ENCODE measurements at places on chromosomes 4 and X.

DNA sequence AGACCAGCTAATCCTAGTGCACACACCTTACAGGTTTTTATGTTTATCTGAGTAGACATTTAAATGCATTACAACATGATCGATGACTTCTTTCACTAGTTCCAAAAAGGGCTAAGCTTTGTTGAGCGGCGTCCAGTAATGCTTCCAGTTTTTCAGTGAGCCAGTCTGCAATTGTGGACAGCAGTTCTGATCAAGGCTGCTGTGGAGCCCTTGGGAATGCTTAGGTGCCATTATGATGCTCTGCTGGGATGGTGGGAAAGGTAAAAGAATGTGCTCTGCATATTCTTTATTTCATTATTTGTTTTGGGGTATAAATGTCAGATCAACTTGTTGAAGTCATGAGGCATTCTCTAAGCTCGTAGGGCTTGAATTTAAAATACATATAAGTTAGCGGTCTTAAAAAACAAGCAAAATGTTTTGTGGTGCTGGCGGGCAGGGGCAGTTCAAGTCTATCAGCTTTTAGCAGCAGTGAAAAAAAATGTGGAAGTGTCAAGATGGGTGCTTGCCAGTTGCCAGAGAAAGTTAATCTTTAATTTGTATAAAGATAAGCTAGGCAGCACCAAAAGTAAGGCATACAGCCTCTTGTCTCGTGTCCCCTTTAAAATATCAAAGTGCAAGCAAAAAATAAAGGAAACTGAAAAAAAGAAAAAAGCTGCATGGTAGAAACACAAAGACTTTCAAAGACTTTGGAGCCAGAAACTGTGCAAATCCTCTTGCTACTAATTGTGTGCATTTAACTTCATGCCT lies 5.8 kb downstream of the MID1IP1 start:
- DNase-seq, result no peak

GRCh38 chr4:168852387-168852786 lies 157.7 kb downstream of the CBR4 start:
- no peak for DNase-seq

- no peak for DNase-seq
These were observed 178.4 kb upstream of the GPRIN3 start for GRCh38 chr4:89486042-89486441.

DNA sequence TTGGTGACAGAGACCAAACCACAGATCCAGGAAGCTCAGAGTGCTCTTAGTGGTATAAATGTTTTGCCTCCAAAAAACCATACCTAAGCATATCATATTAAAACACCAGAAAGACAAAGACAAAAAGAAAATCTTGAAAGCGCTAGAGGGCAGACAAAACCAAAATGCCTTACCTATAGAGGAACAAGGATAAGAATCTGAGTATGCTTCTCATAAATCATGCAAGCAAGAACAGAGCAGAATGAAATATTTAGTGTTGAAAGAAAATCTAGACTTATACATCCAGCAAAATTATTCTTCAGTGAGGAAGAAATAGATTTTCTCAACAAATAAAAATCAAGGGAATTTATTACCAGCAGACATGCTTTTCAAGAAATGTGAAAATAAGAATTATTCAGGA lies 941.0 kb upstream of the INTU start:
- no peak for DNase-seq

GRCh38 chrX:103919270-103919637 lies 43.2 kb upstream of the TMSB15B start:
- peak; percentile 25 for DNase-seq

- no peak for DNase-seq
These were observed 137.5 kb downstream of the CPE start for GRCh38 chr4:165516281-165516833.

DNA sequence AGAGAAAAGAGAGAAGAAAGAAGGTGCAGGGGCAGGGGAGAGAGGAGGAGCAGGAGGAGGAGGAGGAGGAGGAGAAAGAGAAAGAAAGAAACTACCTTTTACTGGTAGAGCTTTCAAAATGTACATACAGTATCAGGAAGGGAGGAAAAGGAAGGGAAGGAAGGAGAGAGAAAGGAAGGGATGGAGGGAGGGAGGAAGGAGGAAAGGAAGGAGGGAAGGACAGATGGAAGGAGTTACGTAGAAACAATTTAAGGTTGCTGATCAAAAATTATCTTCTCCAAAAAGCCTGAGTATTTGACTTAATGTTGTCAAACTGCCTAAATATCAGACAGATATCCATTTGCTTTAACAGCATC lies 13.4 kb downstream of the TBC1D9 start:
- no peak for DNase-seq

DNA sequence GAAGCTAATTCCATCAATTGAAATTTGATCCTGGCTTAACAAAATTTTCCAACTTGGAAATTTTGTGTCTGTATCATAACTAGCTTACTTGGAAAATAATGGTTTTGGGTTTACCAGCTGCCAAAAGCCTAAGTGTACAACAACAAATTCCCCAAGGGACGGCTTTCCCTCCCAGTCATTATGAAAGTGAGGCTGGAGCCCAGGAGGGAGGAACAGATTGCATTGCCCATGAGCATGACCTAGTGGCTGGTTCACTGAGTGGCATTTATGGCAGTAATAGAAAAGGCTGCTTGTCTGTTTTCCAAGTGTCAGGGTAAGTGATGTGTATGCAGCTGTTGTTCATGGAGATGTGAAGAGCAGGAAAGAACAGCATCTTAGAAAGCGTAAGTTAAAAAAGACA lies 70.8 kb upstream of the HHIP start:
- DNase-seq, result no peak

DNA sequence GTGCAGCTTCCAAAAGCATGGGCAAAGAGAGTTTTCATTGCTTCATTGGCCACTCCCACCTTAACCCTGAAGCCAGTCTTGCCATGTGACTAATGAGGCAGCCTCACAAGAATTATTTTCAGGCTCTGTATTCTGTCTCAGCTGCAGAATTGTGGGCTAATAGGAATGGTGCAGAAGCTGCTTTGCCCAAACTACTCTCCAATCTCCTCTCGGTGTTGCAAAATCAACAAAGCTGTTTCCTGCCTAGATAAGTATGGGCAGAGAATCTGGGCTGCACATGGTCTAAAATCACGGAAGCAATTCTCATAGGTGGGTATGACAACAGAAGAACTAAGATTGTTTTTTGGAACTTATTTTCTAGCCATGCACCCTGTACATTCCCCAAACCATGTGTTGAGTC lies 31.4 kb downstream of the PPP1R2C start:
- no peak for DNase-seq

DNA sequence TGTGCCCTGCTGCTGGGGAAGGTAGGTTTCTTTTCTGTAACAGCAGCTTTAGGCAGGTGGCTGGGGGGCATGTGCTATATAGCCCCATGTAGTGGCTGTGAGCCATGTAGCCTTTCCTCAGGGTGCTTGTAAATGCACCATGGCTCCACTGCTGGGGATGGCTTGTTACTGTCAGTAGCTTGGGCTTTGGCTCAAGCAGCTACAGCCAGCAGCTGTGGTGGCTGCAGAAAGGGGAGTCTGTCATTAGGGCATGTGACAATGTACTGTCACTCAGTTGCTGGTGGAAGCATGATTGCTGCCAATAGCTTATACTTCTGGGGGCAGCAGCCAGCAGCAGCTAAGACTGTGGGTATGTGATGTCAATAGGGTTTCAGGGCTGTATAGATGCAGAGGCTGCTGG lies 33.9 kb upstream of the DDIT4L start:
- DNase-seq, result no peak

DNA sequence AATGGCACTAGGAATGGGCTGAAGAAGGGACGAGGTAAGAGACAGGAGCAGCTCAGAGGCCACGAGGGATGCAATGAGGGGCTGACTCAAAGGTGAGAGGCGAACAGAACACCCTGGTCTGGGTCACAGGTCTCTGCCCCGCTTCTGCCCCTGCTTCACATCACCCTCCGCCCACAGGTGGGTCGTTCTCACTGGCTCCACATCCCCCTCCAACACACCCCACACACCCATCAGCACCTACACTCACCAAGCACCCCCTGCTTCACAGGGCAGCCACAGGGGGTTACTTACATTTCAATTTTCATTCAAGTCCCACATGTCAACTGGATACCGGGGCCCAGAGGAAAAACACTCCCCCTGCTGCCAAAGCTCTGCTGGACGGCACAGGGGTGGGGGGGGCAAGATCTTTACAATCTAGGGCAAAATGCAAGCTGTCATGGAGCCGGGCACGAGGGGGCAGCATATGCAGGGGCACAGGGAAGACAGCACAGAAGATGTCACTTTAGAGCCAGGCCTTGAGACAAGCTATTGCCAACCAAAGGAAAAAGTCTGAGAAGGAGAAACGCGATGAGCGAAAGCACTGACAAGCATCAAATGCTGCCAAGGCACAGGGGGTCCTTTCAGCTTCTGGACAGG lies 94.0 kb downstream of the AFAP1 start:
- no peak for DNase-seq

GRCh38 chr4:1014291-1015167 lies 3.1 kb downstream of the FGFRL1 start:
- DNase-seq, result no peak

DNA sequence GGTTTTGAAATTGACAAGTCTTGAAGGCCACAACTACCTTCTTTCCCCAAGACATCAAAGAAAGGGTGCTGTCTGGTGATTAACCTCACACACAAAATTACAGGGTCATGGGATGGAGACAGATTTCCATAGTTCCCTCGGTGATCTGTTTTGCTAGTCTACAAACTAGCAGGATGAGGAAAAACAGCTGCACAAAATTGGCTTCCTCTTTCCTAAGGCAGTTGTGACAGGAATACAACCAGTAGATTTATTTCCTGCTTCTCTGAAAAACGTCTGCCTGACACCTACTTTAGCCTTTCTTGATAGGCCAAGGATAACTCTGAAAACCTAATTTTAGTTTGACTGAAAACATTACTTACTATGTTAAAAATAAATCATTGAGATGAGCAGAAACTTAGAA lies 39.6 kb downstream of the DKK2 start:
- DNase-seq, result no peak

- no peak for DNase-seq
These were observed 60.4 kb downstream of the SUPT20HL2 start for GRCh38 chrX:24253469-24253868.

DNA sequence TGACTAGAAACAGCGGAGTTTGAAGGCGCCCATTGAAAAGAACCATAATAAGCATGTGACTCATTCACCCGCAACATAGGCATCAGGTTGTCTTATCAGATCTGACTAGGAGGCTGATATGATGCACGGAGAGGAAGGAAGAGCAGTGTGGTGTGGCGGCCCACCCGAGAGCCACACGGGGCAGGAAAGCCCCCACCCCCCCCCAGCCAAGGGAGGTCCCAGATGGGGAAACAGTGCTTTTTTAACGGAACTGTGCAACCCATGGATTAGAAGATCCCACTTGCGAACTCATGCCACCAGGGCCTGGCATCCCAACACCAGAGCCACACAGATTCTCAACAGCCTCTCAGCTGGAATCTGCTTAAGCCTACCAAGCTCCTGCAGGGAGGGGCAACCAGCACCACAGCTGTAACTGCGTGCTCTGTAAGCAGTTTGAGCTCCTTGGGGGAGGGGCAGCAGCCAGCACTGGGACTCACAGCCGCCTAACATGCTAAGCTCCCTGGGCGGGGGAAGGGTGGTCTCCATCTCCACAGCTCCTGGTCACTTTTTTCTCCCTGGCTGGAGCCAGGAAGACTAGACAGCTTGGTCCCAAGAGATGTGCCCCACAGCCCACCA lies 466.2 kb downstream of the PDGFC start:
- no peak for DNase-seq

DNA sequence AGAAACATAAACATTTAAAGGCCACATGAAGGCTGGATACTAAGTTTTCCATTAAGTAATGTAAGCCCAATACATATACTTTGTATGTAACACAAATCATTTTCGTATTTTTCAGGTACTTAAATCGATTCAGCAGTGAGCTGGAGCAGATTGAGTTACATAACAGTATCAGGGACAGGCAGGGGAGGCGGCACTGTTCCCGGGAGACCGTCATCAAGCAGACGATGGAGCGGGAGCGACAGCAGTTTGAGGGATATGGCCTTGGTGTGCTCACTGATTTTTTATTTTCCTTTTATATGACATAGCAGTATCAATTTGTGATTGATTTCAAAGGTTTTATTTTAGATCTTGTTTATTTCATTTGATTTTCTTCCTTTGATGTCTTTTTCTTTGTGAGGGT lies 20.7 kb downstream of the TMA16 start:
- no peak for DNase-seq

GRCh38 chr4:85132570-85132969 lies 166.1 kb upstream of the WDFY3 start:
- no peak for DNase-seq

DNA sequence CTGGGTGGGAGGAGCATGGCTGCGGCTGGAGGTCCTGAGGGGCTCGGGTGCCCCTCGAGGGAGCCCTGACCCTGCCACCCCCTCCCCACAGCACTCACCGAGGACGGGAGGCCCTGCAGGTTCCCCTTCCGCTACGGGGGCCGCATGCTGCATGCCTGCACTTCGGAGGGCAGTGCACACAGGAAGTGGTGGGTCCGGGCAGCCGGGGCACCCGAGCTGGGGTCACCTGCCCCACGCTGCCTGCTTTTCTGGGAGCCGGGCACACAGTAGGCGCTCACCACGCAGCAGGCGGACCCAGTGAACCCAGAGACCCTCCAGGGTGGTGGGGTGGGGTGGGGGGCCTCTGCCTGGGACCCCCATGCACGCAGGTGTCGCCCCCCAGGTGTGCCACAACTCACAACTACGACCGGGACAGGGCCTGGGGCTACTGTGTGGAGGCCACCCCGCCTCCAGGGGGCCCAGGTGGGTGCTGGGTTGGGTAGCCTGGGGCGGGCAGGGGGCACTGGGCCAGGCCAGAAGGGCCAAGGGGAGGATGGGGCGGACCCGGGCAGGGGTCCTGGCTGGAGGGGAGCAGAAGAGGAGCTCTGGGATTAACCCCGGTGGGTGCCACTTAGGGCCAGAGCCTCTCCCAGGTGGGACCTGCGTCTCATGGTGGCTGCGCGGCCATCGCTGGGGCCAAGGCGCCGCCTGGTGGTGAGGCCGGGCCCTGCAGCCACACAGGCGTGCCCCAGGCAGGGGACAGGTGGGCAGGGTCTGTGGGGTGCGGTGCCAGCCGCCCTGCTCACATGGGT lies 1.4 kb downstream of the HGFAC start:
- DNase-seq, result peak; percentile 50

- DNase-seq, result peak; percentile 81
These were observed 61.6 kb downstream of the LEF1 start for GRCh38 chr4:108107101-108107500.

DNA sequence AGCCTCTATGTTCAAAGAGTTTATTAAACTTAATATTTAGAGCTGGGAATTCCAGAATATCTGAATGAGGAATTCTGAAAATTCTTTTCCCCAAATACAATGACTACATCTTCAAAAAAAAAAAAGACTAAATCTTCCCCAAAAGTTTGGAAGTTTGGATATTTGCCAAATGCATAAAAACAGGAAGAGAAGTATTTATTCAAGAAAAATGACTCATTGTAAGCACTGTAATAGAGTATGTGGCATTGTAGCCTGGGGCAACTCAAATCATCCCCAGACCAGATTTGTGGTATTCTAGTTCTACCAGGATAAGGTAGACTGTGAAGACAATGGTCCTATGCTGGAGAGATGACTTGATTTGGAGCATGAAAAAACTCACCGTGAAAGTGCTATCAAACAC lies 78.5 kb upstream of the PDHA2 start:
- DNase-seq, result no peak
